ENCODE measurements at places on chromosomes 6 and 20.

DNA sequence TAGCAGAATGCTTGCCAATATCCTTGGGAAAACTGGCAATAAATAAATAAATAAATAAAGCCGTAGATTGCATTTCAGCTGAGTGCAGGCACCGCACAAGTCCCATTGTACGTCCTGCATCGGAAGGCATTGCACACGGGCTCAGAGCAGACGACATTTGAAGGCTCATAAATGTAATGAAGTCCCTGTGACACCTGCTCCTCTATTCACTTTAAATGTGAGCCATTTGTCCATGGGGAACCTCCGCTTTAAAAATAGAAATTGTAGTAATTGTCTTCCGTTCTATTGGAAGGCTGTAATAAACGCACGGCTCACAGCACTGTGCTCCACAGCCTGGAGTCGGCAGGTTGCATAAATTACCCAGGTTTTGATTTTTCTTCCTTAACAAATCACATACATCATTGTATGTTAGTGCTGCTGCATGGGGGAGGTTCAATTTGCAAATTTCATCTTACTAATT is 32.6 kb downstream of the MYT1 start:
- DNase-seq, result no peak

DNA sequence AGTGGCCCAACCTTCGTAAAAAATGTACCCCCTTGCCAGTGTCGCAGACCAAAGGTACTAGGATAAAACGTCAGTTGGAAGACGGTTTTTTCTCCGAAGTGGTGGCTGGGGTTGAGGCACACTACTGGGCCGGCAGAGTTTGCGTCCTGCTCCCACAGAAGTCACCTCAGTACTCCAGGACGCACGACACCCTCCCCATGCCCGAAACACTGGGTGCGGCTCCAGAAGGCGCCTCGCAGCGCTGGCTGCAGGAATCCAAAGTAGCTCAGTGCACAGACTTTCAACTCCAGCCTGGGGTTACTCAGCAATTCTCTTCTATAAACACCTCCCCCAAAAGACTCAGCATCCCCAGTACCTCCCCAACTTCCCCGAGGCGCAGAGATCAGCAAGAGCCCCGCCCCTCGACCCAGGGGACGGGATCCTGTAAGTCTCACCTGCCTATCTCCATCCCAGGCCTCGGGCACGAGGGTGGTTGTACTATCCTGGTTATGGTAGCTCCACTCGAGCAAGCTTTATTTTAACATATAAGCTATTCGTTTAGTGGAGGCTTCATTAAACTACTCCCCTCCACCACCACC is 88.2 kb downstream of the ZFP64 start:
- peak; percentile 10 for DNase-seq

GRCh38 chr6:127851197-127851596 is 49.7 kb downstream of the THEMIS start:
- DNase-seq, result no peak

DNA sequence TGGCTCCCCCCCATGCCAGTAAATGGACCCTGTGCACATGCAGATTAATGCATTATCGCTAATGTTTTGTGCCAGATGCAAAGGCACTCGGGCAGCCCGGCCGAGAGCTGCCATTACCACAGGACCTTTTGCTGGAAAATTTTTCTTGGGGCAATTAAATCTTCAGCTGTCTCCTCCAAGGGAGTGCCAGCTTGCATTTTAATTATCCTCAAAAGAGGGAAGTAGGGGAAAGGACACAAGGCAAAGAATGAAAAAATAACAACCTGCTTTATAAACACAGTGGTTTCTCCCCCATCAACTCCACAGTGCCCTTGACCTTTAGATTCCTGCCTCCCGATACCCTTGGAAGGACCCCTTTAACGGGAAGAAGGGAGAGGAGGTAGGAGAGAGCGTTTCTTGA is 48.2 kb downstream of the PDYN start:
- no peak for DNase-seq

DNA sequence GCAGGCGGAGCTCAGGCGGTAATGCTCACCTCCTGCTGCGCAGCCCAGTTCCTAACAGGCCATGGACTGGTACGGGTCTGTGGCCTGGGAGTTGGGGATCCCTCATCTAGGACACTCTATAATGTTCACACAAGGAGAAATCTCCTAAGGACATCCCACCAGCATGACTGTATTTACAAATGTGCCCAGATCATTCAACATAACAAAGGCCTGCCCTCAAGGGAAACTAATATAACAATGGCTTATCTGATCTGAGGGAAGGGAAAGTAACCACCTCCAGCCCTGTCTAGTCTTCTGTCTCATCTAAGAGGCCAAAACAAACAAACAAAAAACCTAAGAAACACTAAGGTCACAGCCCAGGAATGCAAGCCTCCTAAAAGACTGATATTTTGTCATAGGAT is 232.8 kb downstream of the RNGTT start:
- DNase-seq, result no peak

GRCh38 chr6:158266131-158266530 is 46.1 kb upstream of the TULP4 start:
- DNase-seq, result no peak

- no peak for DNase-seq
Observed at GRCh38 chr20:10524643-10525042, 89.5 kb downstream of the SLX4IP start.

- no peak for DNase-seq
Observed at GRCh38 chr20:49591217-49591865, 23.4 kb upstream of the PTGIS start.

DNA sequence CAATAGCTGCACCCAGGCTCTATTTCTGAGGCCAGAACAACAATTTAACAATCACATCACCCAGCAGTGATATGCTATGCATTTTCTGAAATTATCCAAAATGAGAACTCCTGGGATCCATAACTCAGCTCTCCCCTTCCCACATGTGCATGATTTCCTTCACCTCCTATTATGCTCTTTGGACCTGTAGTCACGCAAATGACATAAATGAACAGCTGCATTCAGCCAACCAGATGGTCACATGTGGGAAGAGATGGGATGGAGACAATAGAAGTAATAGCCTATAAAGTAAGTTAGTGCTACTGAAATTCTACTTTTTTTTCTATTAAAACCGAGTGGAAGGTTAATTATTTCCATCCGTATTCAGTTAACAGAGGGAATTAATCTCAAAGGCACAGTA is 662.1 kb upstream of the ID4 start:
- no peak for DNase-seq

DNA sequence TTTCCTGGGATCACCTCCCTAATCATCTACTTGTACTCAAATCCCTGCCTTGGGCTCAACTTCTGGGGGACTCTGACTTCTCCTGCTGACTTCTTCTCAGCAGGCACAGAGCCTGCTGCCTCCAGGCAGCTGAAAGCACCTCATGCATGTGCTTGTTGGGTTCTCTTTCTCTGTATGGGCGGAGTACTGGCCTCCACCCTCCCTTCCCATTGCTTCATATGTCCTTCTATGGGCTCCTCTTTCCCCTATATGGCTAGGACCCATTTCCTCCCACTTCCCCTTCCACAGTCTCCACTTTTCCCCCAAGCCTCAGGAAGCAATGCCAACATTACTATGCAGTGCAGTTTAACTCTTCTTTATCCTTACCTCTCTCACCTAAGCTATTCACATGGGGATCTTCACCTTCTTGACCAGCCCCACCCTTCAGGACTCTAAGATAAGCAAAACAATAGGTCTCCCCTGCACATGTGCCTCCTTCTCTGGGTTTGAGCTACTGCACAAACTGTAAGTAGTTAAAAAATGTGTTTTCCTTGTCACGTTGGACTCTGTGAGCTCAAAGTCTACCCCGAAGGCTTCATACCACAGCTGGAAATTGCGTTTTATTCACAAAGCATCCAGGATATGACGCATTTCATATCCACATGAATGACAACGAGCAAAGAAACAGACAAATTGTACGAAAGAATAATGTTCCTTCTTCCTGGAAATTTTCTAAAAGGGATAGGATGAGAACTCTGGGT is 93.7 kb downstream of the CDS2 start:
- no peak for DNase-seq

DNA sequence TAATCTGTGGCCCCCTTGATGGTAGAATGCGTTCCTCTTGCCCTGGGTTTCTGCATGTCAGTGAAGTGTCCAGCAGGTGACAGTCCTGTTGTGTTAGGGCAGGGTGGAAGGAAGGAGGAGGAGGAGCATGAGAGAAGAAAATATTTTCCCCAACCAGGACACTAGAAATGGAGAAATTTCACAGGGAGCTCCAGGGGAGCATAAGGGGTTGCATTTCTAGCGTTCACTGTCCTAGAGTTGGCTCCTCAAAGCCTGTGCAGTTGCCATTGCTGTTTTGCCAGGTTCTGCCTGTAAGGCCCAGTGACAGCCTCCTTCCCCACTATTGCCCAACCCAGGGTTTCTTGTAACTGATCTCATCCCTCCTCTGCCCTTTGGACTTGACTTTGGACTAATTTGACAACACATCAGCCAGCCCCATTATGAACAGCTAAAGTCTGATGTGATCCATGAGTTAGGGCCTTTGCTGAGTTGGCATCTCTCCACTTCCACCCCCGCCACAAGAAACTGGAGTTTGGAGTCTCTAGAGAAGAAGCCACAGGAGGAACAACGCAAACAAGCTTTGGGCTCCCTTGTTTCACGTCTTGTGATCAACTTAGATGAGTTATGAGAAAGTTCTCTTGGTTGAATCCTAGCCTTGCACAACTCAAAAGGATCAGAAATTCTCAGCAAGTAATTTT is 14.0 kb upstream of the FAM50B start:
- no peak for DNase-seq

DNA sequence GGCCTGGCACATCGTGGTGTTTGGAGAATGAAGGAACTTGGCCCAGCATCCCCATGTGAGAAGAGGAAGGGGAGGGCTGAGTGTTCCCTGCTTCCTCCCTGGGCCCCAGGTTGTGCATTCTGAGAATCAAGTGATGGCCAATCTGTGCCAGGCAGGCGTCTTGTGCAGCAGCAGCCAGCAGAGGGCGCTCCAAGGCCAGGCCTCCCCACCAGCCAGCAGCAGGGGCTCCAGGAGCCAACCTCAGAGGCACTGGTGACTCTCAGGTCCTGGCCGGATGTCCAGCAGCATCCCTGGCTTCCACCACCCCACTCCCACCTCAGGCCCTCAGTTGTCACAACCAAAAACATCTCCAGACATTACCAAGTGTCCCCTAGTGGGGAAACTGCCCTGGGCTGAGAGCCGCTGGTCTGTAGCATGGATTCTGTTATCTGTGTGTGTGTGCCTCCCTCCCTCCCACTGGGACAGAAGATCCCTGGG is 192.0 kb downstream of the PREX1 start:
- peak; percentile 73 for DNase-seq

DNA sequence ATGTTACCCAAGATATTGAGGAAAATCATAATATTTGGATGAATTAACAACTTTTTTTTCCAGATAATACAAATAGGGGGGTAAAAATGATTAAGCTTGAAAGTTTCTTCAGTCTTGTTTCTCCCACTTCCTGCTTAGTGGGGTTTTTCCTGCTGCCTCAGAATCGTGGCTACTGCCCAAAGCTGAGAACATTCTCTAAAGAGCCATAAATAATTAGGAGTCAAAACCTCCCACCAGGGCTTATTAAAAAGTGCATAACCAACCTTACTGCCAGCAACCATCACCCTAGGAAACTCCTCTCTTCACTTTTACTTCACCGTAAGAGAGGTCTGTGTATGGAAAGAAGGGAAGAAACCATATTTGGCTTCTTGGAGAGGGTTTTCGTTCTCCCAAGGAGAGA is 9.0 kb upstream of the LCA5 start:
- no peak for DNase-seq

- DNase-seq, result no peak
Observed at GRCh38 chr6:118876198-118876597, 17.8 kb upstream of the ASF1A start.

DNA sequence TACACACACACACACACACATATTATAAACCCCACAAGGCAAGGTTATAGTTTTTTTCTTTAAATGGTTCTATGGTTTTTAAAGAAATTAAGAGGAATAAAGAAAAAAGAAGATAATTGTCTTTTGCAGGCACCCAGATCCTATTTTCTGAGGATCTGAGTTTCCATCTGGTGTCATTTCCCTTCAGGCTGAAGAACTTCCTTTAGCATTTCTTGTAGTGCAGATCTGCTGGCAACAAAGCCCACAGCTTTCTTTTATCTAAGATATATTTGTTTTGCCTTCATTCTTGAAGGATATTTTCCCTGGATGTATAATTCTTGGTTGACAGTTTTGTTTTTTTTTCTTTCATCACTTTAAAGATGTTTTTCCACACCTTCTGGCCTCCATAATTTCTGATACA is 57.6 kb upstream of the PMEPA1 start:
- DNase-seq, result no peak

- DNase-seq, result no peak
Observed at GRCh38 chr20:11972478-11972877, 54.8 kb downstream of the BTBD3 start.

DNA sequence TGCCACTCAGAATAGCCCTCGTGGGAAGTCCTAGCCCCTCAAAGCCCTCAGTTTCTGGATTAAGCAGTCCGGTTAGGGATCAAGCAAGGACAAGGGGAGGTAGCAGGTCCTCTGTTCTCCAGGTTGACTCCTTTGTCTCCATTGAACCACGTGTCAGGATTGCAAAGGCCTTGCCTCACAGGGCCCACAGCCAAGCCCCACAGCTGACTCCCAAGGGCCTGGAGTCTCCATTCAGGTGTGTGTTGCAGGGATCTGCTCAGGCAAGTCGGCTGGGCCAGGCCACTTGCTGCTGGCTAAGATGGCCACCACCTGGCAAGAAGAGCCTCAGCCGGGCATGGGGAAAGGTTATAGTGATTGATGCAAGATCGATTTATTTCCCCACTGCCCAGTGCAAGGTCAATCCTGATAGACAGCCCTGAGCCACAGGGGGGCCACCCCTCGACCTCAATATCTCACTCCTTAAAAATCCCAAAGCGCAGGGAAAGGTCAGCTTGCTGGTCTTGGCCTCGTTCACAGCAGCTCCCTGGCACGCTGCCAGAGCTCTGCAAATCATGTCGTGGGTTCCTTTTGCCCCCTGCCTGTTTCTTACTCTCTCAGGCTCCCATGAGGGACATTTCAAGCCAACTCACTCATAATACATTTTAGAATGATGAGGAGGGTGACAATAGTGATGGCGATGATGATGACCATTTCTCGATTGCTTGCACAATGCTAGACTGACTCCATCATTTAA is 75.9 kb downstream of the EDN3 start:
- DNase-seq, result no peak

DNA sequence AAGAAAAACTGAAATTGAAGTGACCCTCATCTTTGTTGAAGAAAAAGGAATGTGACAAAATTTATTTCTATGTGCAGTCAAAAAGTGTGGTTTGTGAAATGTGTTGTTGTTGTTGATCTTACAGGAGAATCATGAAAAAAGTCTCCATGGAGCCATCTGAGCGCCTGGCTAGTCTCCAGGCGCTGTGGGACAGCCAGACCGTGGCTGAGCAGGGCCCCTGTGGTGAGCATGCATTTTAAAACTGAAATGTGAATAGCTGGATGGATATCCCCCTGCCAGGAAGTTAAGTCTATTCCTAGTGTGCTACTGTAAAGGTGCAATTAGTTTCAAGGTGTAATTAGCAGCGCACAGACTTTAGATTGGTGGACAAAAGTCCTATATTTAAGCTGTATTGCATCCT is 170.6 kb downstream of the CARMIL1 start:
- DNase-seq, result no peak

- no peak for DNase-seq
Observed at GRCh38 chr6:96716221-96716620, 121.1 kb downstream of the GPR63 start.

GRCh38 chr6:148524471-148524882 is 181.8 kb downstream of the SASH1 start:
- DNase-seq, result no peak
